ENCODE measurements at places on chromosomes 13 and 19.

- no peak for DNase-seq
These were observed 277.9 kb upstream of the SOX1 start for GRCh38 chr13:111789011-111789410.

- no peak for DNase-seq
These were observed 57.7 kb upstream of the TUBA3C start for GRCh38 chr13:19239114-19239860.

GRCh38 chr13:82976499-82976898 is 905.8 kb downstream of the SLITRK1 start:
- DNase-seq = no peak

GRCh38 chr13:50292081-50292480 is 276.8 kb downstream of the KCNRG start:
- no peak for DNase-seq

- DNase-seq = no peak
These were observed 4.1 kb upstream of the C1QTNF9B start for GRCh38 chr13:23901365-23901764.

- DNase-seq = no peak
These were observed 81.1 kb downstream of the ZNF429 start for GRCh38 chr19:21586311-21587116.

GRCh38 chr19:49936549-49936948 is 7.2 kb upstream of the NUP62 start:
- no peak for DNase-seq

DNA sequence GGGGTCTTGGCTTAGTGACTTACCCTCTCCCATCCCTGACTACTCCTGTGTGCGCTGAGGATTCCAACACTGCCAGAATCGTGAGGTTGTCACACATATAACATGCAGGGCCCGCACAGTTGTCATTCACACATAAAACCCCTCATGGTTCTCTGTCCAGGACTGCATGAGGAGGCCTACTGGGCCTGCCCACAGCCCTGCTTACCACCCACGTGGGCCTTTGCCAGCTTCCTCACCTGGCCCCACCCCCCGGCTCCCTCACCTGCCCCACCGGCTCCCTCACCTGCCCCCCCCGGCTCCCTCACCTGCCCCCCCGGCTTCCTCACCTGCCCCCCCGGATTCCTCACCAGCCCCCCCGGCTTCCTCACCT is 197.2 kb downstream of the TEX29 start:
- no peak for DNase-seq

GRCh38 chr13:106361621-106362020 is 173.8 kb downstream of the EFNB2 start:
- no peak for DNase-seq

DNA sequence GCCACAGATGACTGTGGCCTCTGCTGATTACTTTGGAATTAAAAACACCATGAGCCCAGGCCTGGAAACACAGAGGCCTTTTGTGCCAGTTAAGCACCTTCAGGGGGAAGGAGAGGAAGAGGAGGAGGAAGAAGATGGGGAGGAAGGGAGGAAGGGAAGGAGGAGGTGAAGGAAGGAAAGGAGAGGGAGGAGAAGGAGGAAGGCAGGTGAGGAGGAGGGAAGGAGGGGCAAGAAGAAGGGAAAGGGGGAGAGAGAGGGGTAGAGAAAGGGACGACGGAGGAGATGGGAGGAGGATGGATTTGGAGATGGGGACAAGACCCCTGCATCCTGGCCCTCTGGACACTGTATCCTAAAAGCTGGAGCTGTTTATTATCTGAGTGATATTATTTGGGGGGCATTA is 231.0 kb downstream of the UQCRFS1 start:
- no peak for DNase-seq

DNA sequence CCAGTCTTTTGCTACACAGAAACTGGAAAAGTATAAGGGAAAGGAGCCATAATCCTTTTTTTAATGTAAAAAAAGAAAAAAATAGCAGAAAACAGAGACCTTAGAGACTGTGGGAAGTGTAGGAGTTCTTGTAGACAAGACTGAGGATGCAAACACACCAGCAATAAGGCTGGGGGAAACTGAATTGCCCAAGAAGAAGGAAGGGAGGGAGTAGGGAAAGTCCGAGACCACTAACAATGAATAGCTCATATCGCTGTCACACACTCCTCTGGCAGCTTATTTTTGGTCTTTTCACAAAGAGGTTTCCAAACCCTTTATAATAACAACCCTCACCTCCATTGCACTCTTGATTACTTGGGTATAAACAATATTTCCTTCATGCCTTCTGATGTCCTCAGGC is 952.0 kb downstream of the SLITRK5 start:
- DNase-seq = no peak

GRCh38 chr13:63514886-63515285 is 2099.2 kb upstream of the PCDH20 start:
- DNase-seq = no peak

GRCh38 chr13:20709369-20709768 is 5.9 kb downstream of the IL17D start:
- DNase-seq = no peak

DNA sequence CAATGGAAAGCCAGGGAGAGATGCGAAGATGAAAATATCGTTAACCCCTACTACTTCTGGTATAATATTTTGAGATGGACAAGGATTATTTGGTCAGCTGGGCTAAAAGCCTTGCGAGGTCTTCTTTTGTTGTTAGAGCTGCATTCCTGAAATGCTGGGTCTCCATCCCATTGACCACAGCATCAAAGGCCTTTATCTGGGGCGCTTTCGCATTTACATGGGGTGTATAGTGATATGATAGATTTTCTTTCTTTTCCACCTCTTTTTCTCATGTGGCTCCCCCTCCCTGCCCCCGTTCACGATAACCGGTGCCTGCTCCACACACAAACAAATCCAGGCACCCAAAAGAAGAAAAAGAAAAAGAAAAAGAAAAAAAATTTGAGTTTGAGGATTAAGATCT is 77.5 kb downstream of the ZNF536 start:
- no peak for DNase-seq

DNA sequence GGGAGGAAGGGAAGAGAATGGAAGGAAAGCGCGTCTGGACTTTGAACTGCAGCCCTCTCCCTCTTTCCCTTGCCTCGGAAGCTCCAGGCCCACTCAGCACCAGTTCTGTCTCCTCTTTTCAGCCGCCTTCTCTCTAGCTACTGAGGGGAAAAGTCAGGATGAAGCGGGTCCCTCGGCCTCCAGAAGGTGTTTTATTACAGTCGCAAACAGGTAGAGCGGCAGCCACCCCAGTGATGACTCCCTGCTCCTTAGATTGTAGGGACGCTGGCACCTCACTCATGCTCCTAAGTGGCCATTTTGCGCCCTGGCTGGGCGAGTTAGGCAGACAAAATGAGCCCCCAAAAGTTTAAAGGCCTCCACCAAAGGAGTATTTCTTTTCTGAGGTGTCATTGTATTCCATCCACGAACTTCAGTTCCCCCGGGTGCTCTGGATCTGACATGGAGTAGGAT is 954 bp upstream of the STK24 start:
- DNase-seq = no peak

DNA sequence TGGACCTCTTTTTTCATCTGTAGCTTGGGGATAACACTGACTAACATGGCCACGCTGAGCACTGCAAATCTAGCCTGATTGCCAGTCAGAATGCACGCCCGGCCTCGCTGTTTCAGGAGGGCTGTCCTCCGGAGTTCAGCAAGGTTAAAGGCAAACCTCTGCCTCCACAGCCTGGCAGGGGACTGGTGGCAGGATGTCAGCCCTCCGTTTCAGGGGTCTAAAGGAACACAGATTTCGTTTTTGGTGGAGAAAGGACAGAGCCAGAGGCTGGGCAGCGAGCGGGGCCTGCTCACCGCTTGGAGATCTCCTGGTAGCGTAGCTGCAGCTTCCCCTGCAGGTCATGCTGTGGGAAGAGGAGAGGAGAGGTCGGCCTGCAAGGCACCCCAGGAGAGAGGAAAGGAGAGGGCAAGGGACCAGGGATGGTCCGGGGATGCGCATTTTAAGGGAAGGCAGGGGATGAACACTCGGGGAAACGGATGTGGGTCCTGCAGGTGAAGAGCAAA is 560 bp downstream of the NDUFA7 start:
- no peak for DNase-seq

DNA sequence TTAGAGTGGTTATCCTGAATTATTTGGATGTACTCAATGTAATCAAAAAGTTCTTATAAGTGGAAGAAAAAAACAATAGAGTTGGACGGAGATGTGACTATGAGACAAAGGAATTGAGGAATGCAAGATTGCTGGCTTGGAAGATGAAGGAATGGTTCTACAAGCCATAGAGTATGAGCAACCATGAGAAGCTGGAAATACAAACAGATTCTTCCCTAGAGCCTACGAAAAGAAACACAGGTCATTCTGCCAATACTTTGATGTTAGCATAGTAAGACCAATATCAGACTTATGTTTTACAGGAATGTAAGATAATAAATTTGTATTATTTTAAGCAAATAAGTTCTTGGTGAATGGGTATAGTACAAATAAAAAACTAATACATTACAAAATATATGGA is 249.2 kb downstream of the DIAPH3 start:
- no peak for DNase-seq

- DNase-seq = peak; percentile 94
These were observed 5.1 kb downstream of the FSTL3 start for GRCh38 chr19:681029-682019.

- no peak for DNase-seq
These were observed 341.2 kb downstream of the MZT1 start for GRCh38 chr13:72386138-72386684.

- no peak for DNase-seq
These were observed 12.9 kb upstream of the RNF113B start for GRCh38 chr13:98189841-98190505.

GRCh38 chr19:17943274-17944221 is 10.7 kb downstream of the CCDC124 start:
- DNase-seq = no peak

- no peak for DNase-seq
These were observed at the start of gene HCST for GRCh38 chr19:35901854-35902661. Gene HCST (plus strand): TSS chr19:35902529. CDS start chr19:35902594, 65 bp downstream.

DNA sequence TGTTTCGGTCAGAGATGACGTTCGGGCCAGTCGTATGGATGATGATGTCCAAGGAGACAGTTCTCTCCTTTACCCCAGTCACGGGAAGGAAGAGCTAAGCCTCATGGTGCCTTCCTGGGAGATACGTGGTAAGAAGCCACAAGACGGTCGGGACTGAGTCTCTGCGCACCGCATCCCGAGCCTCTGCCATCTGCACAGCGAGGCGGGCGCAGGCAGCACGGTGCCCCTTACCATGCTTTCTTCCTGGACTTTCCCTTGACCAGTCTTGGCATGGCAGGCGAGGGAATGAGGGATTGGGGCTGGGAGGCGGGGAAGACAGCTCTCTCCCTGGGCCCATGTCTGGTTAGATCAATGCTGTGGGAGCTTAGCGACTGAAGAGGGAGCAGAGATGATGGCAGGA is 10.1 kb upstream of the LAIR2 start:
- DNase-seq = no peak

- no peak for DNase-seq
These were observed 24.3 kb downstream of the RFC3 start for GRCh38 chr13:33842207-33842606.

GRCh38 chr13:30181888-30182651 is 125.3 kb downstream of the KATNAL1 start:
- DNase-seq = no peak

DNA sequence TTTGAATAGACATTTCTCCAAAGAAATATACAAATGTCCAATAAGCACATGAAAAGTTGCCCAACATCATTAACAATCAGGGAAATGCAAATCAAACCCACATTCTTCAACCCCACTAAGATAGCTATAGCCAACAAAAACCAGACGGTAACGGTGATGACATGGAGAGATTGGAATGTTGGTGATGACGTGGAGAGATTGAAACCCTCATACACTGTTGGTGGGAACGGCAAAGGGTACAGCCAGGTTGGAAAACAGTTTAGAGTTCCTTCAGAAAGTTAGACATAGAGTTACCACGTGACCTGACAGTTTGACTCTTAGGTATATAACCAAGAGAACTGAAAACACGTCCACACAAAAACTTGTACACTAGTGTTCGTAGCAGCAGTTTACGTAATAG is 48.1 kb downstream of the TNFRSF19 start:
- DNase-seq = no peak

DNA sequence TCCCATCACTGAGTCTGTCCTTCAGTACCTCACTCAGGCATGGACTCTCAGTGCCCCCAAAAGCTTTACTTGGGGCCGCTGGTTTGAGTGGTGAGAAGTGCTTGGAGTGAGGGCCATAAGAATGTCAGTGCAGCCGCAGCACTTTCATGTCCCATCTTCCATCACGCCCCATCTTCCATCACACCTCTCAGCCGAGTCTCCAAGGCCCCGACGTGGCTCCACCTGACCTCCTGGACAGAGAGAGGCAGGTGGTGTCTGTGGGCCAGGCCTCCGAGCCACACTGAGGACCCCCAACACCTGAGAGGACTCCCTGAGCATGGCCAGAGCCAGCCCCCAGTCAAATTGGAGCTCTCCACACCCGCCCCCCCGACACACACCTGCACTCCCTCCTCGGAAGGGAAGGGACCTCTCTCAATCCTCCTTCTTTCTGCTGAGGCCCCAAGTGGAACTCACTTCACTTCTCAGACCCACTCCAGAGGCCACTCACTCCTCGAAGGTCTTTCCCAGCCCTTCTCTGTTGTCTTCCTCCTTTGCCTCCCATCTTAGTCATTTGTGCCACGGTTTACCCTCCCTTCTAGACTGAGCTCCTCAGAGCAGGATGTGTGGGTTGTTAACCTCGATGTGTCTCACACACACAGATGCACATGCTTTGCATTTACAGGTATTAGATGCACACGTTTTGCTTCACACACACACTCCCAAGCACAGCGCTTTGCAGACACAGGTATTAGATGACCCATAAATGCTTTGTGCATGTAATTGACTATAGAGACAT is 65.7 kb upstream of the ATP12A start:
- no peak for DNase-seq

DNA sequence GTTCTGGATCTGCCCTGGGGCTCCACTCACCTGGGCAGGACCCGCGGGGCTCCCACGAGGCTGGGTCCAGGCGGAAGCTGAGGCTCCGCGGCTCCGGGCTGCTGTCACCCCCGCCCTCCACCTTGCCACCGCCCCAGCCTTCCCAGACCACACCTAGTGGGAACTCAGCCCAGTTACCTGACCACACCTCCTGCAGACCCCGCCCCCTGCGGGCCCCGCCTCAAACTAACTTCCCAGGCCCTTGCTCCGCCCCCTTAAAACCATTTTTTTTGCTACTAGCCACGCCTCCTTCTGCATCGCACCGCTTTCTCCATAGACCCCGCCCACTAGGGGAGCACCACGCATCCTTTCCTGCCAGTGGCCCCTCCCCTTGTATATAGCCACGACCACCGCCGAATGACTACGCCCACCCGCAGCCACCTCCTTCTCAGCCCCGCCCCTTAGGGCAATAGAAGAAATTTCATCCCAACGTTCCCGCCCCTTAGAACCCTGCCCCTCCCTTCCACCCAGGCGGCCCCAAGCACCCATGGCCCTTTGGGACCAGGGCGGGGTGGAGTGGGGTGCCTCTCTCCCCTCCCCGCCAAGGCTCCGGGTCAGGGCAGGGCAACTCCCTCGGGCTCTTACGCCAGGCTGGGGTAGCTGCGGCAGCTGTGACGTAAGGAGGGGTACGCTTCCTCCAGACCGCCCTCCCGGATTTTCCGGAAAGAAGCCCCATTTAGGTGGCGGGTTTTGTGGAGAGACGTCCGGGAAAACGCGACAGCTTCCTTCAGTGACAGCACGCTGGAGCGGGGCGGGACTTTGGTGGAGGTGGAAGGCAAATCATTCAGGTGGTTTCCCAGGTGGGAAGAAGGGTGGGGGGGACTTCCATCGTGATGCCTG is at the start of gene SH2D3A:
Gene SH2D3A, minus strand, starts transcription at position 79 of the 879 bp plus-strand sequence. CDS start 3,687 bp downstream, outside the sequence.
- DNase-seq = peak; percentile 91
